ENCODE measurements at places on chromosomes 2 and 18. TPM values are rescaled to one million over a fixed set of nuclear protein-coding genes. Genes with fewer than 3 reads are reported as not detected.

Gene CRYGD
- not detected for total RNA-seq

Gene RASGRP3
- 4.2 TPM for total RNA-seq

Gene SP9
- not detected for total RNA-seq

Gene DRC1
- total RNA-seq, result not detected

Gene EFR3B
- total RNA-seq, result 0.24 TPM

Gene DSC2
- not detected for total RNA-seq

Gene CNGA3
- not detected for total RNA-seq

Gene TBR1
- total RNA-seq, result not detected

Gene ANKRD39
- total RNA-seq, result 7.4 TPM
